ENCODE measurements at places on chromosomes 1 and 21.
A peak's percentile ranks its signal among the peaks of the same experiment; 100 is the strongest.

- no peak for DNase-seq
Observed at GRCh38 chr1:170634824-170635410, 29.0 kb upstream of the PRRX1 start.

- DNase-seq = no peak
Observed at GRCh38 chr1:186982116-186982515, 153.4 kb downstream of the PLA2G4A start.

- DNase-seq = peak; percentile 42
Observed at GRCh38 chr1:63318201-63318979, 4.0 kb upstream of the FOXD3 start.

DNA sequence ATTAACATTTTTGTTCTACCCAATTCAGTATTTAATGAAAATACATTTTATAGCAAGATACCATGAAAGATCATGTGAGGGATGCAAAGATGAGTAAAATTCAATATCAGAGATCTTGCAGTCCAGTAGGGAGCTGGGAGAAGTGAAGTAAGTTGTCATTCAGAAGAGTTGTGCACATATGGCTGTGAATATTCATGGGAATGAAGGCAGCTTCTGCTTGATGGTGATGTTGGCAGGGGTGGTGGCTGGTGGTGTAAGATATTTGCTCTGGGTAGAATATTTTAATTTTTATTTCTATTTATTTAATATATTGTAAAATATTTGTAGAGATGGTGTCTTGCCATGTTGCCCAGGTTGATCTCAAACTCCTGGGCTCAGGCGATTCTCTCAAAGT, 72.0 kb upstream of the GCLM start:
- no peak for DNase-seq

- peak; percentile 54 for DNase-seq
Observed at GRCh38 chr1:983798-984475, 2.0 kb upstream of the PERM1 start.

GRCh38 chr21:41681939-41682718, 84.7 kb downstream of the RIPK4 start:
- DNase-seq = no peak

DNA sequence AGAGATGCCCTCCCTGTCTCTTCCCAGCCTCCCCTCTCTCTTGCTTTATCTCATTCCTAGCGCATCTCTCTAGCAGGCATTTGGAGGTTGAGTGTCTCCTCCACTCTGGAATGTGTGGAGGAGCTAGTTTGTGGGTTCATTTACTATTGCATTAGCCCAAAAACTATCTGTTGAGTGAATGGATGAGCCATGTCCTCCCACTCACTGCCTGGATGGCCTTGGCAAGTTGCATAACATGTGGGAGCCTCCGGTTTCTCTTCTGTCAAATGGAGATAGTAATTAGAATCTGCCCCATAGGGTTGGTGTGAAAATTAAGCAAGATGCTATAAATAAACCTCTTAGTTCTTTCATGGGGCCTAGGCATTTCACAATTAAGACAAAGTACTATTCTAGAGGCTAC, 181.8 kb downstream of the KAZN start:
- DNase-seq = no peak

- no peak for DNase-seq
Observed at GRCh38 chr1:195899762-195900352, 708.4 kb downstream of the KCNT2 start.

DNA sequence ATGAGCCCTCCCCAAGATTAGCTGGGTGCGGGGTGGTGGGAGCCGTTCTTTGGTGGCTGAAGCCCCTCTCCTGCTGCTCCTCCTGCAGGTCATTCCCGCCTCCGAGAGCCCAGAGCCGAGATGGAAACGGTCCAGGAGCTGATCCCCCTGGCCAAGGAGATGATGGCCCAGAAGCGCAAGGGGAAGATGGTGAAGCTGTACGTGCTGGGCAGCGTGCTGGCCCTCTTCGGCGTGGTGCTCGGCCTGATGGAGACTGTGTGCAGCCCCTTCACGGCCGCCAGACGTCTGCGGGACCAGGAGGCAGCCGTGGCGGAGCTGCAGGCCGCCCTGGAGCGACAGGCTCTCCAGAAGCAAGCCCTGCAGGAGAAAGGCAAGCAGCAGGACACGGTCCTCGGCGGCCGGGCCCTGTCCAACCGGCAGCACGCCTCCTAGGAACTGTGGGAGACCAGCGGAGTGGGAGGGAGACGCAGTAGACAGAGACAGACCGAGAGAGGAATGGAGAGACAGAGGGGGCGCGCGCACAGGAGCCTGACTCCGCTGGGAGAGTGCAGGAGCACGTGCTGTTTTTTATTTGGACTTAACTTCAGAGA, 448 bp downstream of the G0S2 start:
- DNase-seq = peak; percentile 61

GRCh38 chr21:26686278-26686677, 113.2 kb upstream of the CYYR1 start:
- no peak for DNase-seq

- no peak for DNase-seq
Observed at GRCh38 chr1:186295980-186296379, 79.1 kb downstream of the TPR start.

- no peak for DNase-seq
Observed at GRCh38 chr1:24140741-24141181, 2.2 kb downstream of the IL22RA1 start.

DNA sequence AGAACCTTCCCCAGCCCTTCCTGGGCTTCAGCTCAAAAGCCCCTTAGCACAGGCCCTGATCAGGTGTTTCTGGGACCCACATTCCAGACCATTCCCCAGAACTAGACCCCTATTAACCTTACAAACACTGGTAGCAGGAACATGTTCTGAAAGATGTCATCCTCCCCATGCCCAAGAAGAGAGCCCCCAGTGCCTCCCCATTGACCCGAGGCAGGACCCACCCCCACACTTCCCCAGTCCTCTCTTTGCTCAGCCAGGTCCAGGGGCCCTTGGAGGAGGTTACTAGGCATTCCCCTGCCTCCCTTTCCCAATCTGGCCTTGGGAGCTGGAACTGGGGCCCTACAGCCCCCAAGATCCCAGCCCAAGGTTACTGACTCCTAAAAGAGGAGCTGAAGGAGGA, 38.9 kb upstream of the HMGB4 start:
- no peak for DNase-seq

GRCh38 chr1:206925106-206925736, 3.5 kb upstream of the FCMR start:
- DNase-seq = no peak

- no peak for DNase-seq
Observed at GRCh38 chr21:42423685-42424084, 20.0 kb downstream of the UBASH3A start.

GRCh38 chr1:206739411-206740076, 31.0 kb upstream of the IL19 start:
- DNase-seq = no peak

- DNase-seq = no peak
Observed at GRCh38 chr1:116457946-116458604, 85.0 kb downstream of the ATP1A1 start.

DNA sequence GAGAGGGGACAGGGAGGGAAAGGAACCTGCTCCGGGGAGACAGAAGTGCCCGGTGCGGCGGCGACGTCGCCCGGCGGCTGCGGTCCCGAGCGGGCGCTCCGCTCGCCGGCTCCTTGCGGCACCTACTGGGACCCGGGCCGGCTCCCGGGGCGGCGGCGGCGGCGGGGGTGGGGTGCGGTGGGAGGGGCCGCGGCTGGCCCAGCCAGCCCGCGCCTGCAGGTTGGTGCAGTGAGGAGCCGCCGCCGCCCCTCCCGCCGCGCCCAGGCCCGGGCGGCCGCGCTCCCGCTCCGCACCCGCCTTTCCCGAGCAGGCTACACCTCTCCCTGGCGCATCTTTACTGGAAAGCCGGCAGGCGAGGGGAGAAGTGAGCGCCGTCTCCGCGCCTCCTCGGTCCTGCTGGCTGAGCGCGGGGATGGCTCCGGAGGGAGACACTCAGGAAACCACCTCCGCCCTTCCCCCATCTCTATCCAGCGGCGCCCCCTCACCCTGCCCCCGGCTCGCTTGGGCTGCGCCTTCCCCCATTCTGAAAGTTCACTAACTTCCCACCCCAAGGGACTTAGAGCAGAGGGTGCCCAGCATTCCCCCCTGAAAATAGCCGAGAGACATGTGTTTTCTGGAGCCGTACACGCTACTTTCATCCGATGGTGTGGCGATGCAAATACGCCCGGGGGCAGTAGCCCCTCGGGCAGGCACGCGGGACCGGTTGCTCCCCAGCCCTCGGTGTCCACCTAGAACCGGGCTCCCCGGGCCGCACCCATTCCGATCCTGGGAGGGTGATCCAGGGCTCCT, at the start of gene PLD5:
Gene PLD5, minus strand, starts transcription at position 127 of the 789 bp plus-strand sequence.
- peak; percentile 40 for DNase-seq

- DNase-seq = no peak
Observed at GRCh38 chr1:53089478-53090226, 27.6 kb downstream of the PODN start.

DNA sequence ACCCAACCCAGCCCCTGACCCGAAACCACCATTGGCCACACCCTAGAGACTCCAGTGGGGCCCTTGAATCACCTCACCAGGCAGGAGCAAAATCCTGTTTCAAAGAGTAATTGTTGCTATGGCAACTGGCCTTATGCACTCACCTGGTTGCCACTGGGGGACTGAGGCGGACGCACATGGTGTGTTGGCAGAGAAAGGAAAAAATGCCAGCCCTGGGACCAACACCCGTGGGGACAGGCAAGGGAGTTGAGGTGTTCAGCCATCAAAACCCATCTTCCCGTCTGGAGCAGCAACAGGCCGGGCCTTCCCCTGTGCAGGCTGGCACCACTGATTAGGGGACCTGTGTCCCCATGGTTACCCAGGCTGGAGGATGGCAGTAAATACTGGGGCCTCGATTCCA, 395.8 kb upstream of the VAMP3 start:
- DNase-seq = no peak

DNA sequence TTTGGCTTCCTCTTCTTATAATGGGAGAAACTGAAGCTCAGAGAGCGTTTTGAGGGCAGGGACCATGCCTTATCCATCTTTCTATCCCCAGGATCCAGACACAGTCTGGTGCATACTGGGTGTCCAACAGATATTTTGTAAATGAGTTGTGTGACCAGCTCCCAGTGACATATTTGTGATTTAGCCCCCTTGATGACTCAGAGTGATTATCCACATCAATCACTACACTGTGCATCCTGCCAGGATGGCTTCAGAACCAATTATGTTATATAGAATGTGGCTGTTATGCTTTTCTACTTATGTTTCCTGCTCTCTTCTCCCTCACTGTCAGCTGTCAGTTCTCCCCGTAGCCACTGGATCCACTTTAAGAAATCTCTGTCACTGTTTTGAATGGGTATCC, 11.3 kb downstream of the OLFML3 start:
- DNase-seq = no peak

GRCh38 chr1:32266921-32267591, 16.0 kb downstream of the LCK start:
- no peak for DNase-seq

- DNase-seq = peak; percentile 84
Observed at GRCh38 chr1:210232511-210233215, at the start of gene SERTAD4. Gene SERTAD4, plus strand, starts transcription at chr1:210232796. Its CDS starts 5,165 bp downstream, at chr1:210237961.

DNA sequence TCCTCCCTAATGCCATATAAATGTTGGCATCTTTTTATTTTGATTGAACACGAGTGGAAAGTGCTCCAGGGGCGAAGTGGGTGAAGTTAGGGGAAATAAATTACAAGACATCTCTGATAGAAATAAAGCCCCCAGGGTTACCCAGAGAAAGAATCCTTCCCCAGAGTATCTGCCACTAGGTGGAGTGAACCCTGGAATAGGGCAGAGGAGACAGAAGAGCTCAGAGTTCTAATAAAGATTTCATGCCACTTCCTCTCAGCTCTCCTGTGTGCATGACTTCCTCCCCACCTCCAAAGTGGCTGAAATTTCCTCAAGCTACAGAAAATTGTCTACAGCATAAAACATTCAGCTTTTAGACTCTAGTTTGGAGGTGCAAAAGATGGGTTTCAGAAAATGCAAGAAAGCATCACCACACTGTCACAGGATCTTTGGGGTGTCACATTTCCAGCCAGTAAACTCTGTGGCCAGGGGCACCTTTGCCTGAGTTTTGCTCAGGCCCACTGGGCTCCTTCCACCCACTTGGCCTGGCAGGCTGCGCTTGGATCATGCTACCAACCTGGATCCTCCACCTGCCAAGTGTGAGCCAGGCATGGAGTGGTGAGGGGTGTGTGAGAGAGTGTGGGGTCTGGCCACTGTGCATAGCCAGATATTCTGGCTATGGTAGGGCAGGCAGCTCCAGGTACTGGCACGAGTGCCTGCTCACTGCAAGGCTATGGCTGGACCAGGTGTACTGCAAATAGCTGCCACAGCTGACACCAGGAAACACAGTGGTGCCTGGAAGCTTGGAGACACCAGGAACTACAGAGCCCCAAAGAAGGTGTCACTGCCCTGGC, 208.8 kb upstream of the USP25 start:
- DNase-seq = no peak
